CD4-positive, alpha-beta T cell (primary cell): ENCODE measurements at places on chromosomes 4 and X. TPM values are rescaled to one million over a fixed set of nuclear protein-coding genes. Genes with fewer than 3 reads are reported as not detected.

Gene CRMP1
- total RNA-seq: not detected

DNA sequence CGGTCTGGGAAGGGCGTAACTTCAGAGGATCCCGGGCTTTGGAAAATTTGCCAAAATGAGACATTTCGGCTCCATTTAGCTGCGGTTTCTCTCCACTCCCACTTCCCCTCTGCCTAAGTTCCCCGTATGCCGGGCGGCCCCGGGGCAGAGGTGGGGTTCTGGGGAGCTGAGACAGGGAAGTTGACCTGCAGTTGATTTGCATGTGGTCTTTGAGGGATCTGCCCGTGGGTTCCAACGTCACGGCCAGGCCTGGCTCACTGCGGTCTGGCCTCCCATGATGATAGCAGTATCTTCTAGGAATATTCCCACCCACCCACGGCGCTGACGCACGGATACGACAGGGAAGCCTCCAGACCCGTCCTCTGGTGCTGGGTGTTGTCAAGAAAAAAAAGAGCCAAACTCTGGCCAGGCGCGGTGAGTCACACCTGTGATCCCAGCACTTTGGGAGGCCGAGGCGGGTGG is 27.3 kb upstream of the CRLF2 start:
- no peaks in the 10 kb centered on the region for H3K27me3 ChIP-seq
- H3K4me3 ChIP-seq: no peak overlapping the region
- H3K36me3 ChIP-seq: no peaks in the 10 kb centered on the region
- H3K27ac ChIP-seq: no peak overlapping the region
- no peak for DNase-seq

Gene PNCK
- 0.70 TPM for total RNA-seq

- no peaks in the 10 kb centered on the region for H3K27me3 ChIP-seq
- H3K27ac ChIP-seq: no peak overlapping the region
These were observed 35.9 kb upstream of the CXorf38 start for GRCh38 chrX:40683245-40683644.

Gene TMEM271
- total RNA-seq: not detected

GRCh38 chrX:109886122-109886761 is 116.7 kb upstream of the TMEM164 start:
- H3K4me3 ChIP-seq: no peak overlapping the region
- no peaks in the 10 kb centered on the region for H3K36me3 ChIP-seq
- no peaks in the 10 kb centered on the region for H3K4me1 ChIP-seq
- H3K27ac ChIP-seq: no peak overlapping the region

DNA sequence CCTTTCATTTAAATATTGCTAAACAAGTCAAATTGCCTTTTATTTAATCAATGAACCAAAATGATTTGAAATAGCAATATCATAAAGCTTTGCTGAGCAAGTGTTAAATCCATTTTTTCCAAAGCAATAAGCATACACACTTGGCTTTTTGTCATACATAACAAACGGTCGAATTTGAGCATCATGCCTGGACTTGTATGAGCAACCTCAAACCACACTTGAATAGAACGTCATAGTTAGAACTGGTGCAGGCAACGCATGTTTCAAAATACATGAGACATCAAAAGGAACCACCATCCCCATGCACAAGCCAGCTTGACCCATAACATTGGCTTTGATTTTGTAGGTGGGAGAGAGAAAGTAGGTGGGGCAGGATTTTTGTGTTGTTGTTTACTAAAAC is 812.3 kb upstream of the FRG1 start:
- no peaks in the 10 kb centered on the region for H3K4me1 ChIP-seq
- H3K36me3 ChIP-seq: no peaks in the 10 kb centered on the region
- no peaks in the 10 kb centered on the region for H3K27me3 ChIP-seq
- DNase-seq: no peak

Gene ZXDA
- 17.5 TPM for total RNA-seq

- no peaks in the 10 kb centered on the region for H3K36me3 ChIP-seq
- DNase-seq: no peak
- H3K27me3 ChIP-seq: no peaks in the 10 kb centered on the region
These were observed 478.4 kb downstream of the BCOR start for GRCh38 chrX:39619182-39620009.

DNA sequence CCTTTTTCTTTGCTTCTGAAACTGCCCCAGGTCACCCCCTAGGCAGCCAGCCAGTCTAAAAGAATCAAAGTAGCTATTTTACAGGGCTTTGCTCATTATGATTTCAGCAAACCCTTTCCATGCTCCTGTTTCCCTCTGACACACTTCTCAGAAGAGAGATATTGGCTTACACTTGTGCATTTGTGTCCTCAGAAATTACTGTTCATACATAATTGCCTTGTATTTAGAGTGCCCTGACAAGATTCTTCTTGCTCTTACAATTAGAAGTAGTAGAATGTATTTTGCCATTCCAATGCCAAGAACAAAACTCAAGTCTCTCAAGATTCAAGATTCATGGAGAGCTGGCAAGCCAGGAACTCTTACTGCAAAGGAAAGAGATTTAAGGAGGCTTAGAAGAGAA is 531.0 kb upstream of the ZFP42 start:
- no peak for DNase-seq
- no peak overlapping the region for H3K4me3 ChIP-seq
- H3K27me3 ChIP-seq: no peaks in the 10 kb centered on the region

Gene HGFAC
- 0.25 TPM for total RNA-seq

DNA sequence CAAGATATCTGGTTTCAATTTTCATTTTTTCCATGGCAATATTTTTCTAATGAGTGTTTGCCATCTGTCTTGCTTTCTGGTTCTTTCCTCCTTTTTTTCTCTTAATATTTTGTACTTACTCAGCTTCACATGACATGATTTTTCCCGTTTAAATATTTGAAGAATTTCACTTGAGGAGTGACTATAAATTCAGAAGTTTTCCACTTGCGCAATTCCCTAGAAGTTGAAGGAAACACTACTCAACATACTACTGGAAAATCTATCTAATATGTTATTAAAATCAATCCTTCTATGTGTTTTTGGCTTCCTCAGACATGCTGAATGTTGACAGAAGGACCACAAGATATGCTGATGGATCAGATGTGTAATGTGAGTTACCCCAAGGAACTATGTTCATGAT is 36.8 kb upstream of the BANK1 start:
- DNase-seq: no peak
- no peaks in the 10 kb centered on the region for H3K4me1 ChIP-seq
- no peak overlapping the region for H3K4me3 ChIP-seq
- H3K27me3 ChIP-seq: no peaks in the 10 kb centered on the region

Gene GPR34
- total RNA-seq: not detected

Gene RTL3
- not detected for total RNA-seq

DNA sequence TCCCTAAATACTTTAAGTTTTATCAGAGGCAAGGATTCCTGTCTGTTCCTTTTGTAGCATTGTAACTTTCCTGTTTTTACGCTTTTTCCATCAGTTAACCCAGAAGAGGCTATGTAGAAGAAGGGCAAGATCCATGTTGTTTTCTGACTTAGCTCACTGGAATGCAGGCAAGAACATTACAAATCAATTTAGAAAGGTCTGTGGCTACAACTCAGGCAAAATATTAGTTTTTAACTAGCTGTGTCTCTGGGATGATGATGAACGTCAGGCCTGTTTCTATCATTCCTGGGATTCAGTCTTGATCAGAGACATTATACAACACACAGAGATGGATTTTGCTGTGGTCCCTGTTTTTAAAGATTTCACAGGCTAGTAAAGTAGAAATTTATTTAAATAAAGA is 813.0 kb upstream of the POU3F4 start:
- H3K27me3 ChIP-seq: no peaks in the 10 kb centered on the region
- no peak for DNase-seq
- H3K4me3 ChIP-seq: no peak overlapping the region
- H3K4me1 ChIP-seq: no peaks in the 10 kb centered on the region
- no peak overlapping the region for H3K27ac ChIP-seq

DNA sequence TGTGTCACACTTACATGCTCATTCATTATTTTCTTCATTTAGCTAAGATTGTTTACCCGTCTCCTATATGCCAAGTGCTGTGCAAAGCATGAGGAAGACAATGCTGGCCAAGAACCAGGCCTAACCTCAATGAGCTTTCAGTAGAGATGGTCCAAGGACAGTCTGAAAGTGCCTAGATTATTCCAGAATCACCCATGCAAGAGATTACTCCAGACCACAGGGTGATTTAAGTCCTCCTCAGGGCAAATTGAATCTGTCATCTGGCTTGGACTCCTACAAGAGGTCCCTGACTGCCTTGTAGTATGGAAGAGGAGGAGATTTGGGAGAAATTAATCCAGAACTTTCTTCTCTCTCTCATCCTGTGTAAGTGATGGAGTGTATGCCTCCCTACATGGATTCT is 99.4 kb upstream of the NDP start:
- H3K27me3 ChIP-seq: no peaks in the 10 kb centered on the region
- H3K4me3 ChIP-seq: no peak overlapping the region
- H3K27ac ChIP-seq: no peak overlapping the region
- H3K4me1 ChIP-seq: no peaks in the 10 kb centered on the region
- no peaks in the 10 kb centered on the region for H3K36me3 ChIP-seq

Gene NSUN7
- 0.14 TPM for total RNA-seq

DNA sequence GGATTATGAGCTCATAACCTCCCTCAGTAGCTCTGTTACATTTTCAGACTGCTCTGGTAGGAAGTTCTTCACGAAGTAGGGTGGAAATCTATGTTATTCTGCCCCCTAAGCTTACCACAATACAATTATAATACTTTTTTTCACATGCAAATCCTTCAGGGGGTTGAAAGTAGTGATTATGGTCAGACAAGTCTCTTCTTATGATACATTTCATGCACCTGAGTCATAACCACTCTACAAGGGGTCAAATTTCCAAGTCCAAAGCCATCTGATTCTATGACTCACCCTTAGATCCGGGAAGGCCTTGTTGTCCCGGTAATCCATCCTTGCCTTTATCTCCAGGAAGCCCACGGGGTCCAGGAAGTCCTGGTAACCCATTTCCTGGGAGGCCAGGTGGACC is 95.2 kb downstream of the ATG4A start:
- no peak for DNase-seq
- no peak overlapping the region for H3K4me3 ChIP-seq
- H3K36me3 ChIP-seq: no peaks in the 10 kb centered on the region
- no peak overlapping the region for H3K27ac ChIP-seq
- no peaks in the 10 kb centered on the region for H3K27me3 ChIP-seq

- H3K4me1 ChIP-seq: no peaks in the 10 kb centered on the region
- H3K4me3 ChIP-seq: no peak overlapping the region
These were observed 113.7 kb upstream of the ACTRT1 start for GRCh38 chrX:128165884-128166408.

Gene SSX2
- not detected for total RNA-seq

DNA sequence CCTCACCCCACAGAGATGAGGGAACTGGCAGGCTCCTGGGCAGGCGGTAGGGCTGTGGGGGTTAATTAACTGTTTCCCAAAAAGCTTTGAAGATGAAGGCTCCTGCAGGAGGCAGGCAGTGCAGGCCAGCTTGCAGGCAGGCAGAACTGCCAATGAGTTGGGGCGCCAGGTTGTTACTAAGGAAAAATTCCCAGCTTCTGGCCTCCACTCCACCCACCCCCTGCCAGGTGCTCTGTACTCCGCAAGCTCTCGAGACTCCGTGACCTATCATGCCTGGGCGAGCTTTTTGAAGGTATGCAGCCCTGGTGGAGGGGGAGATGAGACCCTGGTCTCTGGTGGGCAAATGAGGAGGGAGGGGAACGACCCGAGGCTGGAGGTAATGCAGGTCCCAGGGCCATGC is 41.8 kb downstream of the PJA1 start:
- no peaks in the 10 kb centered on the region for H3K27me3 ChIP-seq
- H3K4me1 ChIP-seq: peaks cover 2% of the 10 kb centered on the region
- no peak overlapping the region for H3K4me3 ChIP-seq
- DNase-seq: no peak
- H3K27ac ChIP-seq: no peak overlapping the region

GRCh38 chr4:170391066-170391740 is 301.4 kb upstream of the AADAT start:
- no peaks in the 10 kb centered on the region for H3K36me3 ChIP-seq
- no peak for DNase-seq
- no peak overlapping the region for H3K27ac ChIP-seq
- H3K27me3 ChIP-seq: no peaks in the 10 kb centered on the region
- H3K4me1 ChIP-seq: no peaks in the 10 kb centered on the region

- H3K27me3 ChIP-seq: no peaks in the 10 kb centered on the region
- H3K4me3 ChIP-seq: no peak overlapping the region
- no peaks in the 10 kb centered on the region for H3K36me3 ChIP-seq
- H3K4me1 ChIP-seq: no peaks in the 10 kb centered on the region
- no peak for DNase-seq
These were observed 130.6 kb upstream of the GLRA2 start for GRCh38 chrX:14398725-14399124.

Gene MAMLD1
- total RNA-seq: 0.45 TPM

GRCh38 chr4:47469951-47470350 is 6.4 kb upstream of the COMMD8 start:
- no peaks in the 10 kb centered on the region for H3K36me3 ChIP-seq
- no peak overlapping the region for H3K27ac ChIP-seq
- H3K27me3 ChIP-seq: peaks cover 3% of the 10 kb centered on the region
- no peak overlapping the region for H3K4me3 ChIP-seq
- no peak for DNase-seq

DNA sequence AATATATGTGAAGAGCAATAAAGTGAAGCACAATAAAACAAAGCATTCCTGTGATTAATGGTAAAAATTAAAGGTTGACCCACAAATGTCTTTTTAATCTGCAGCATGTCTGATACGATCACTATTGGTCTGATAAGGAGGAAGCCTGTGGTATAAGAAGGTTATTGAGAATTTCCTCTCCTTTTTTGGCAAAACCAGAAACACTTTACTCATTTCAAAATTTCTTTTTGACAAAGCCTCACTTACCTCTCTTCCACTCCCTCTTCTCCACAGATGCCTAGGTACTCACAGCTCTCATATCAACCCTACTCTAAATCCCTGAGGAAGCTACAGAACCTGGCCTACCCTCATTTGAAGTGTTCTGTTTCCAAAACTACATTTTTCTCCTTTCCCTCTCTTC is 56.1 kb downstream of the TSPAN5 start:
- H3K27me3 ChIP-seq: no peaks in the 10 kb centered on the region
- H3K4me1 ChIP-seq: peaks cover 20% of the 10 kb centered on the region
- no peaks in the 10 kb centered on the region for H3K36me3 ChIP-seq
- no peak for DNase-seq

Gene FRMD7
- not detected for total RNA-seq

DNA sequence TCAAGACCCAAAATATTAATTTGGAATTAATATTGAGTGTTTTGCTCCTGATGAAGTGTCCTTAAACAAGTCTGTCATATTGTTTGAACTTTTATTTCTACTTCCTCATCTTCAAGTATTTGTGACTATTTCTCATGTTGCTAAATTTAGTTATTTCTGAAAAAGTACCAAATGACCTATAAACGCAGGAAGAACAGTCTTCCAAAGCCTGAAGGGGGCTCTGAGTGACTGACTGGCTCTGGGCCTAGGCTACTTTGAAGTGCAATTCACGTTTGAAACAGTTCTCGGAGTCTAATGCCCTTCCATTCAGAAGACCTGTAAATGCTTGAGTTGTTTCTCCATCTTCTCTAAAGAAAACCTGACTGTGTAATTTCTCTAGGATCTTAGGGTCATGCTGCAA is 26.5 kb downstream of the GALNT7 start:
- no peaks in the 10 kb centered on the region for H3K27me3 ChIP-seq
- H3K4me1 ChIP-seq: peaks cover 6% of the 10 kb centered on the region
- H3K4me3 ChIP-seq: no peak overlapping the region
